ENCODE measurements at places on chromosomes 7 and 10. TPM values are rescaled to one million over a fixed set of nuclear protein-coding genes. Genes with fewer than 3 reads are reported as not detected.

DNA sequence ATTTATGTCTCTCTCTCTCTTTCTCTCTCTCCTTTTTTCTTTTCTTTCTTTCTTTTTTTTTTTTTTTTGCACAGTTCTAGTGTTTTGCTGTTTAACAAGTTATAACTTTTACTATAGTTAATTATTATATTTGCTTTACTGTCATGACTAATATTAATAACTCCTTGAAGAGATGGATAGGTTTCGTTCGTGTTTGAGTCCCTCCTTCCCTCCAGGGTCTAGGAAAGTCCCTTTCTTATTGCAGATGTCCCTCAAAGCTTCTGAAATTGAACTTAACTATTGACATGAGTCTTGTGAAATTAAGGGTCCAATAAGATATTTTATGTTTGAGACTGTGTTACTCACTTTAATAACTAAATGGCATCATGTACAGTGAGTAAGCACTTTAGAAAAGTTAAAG is 131.4 kb downstream of the PLXDC2 start:
- no peak for DNase-seq

GRCh38 chr7:114416129-114416990 is 1.7 kb downstream of the FOXP2 start:
- DNase-seq = no peak

DNA sequence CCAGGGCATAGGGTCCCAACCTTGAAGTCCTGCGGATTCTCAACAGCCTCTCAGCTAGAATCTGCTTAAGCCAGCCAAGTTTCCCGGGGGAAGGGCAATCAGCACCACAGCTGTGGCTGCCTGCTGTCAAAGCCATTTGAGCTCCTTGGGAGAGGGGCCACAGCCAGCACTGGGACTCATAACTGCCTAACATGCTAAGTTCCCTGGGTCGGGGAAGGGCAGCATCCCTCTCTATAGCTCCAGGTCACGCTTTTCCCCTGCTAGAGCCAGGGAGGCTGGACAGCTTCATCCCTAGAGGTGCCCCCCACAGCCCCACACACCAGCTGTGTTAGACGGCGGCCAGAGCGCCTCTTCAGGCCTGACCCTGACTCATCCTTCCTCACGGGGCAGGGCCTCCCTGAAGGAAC is 49.6 kb upstream of the PDE1C start:
- no peak for DNase-seq

DNA sequence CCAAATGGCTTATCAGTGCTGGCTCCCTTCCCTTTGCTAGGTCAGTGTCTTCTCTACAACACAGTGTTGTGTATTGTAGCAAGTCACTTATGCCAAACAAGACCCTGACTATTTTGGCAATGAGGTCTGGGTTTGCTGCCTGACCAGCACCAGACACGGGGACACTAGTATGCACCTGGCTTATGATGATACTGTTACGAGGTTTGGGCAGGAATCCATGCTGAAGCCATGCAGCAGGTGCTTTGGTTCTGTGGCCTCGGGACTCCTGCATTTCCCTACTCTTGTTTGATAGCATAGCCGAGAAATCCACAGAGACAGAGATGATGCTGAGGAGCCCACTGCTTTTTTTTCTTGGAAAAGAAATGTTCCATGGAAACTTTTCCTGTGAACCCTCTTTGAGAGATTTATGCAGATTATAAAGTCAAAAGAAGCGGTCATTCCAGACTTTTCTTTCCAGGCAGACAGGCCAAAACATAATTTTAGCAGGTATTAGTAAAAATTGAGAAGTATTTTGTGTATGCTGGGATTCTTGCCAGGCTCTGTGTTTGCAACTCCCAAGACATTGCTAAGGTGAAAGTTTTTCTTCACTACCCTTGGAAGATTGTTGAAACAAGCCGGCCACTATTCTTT is 291.1 kb downstream of the BBS9 start:
- no peak for DNase-seq

GRCh38 chr7:142878315-142878714 is 7.2 kb downstream of the TRPV6 start:
- no peak for DNase-seq

- no peak for DNase-seq
Observed at GRCh38 chr7:92732316-92733036, 103.9 kb downstream of the CDK6 start.

DNA sequence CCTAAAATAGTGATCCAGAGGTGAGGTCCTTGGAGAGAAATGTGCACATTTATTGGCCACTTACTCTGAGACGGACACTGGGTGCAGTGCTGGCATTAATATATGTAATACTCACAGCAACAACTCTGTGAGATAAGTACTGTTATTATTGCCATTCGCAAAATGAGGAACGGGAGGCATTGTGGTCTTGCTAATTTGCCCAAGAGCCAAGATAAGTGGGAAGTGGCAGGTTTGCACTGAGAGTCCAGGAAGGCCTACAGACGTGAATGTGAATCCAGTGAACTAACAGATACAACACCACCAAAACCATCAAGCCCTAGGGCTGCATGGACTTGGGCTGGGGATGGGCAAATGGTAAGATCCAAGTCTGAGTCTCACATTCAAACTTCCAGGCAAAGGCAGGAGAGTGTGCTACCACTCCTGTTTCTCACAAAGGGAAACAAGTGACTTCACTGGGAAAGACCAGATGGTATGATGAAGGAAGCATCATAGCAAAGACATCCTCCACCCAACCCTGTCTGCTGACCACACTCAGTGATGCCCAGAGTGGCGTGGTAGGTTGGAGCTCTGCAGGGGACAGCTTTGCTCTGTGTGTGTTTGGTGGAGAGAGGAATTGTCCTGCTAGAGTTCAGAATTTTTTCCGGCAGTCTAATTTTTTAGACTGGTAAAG is 19.2 kb downstream of the TMEM273 start:
- no peak for DNase-seq

DNA sequence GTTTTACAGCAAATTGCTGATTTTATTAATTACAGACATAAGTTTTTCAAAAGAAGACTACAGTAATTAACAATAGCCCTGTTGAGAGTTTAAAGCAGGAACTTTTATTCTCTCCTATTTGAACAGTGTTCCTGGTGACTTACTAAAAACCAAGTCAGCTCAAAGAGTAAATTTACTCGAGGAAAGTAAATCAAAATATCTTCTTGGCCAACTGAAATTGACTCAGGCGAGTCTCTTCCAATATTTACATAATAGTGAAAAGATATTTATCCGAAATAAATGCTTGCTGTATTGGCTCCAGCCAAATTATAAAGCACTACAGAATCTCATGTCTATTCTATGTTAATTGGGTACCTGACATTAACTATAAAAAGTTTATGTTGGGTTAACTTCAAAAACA is 13.2 kb downstream of the CYTH3 start:
- DNase-seq = no peak

- DNase-seq = no peak
Observed at GRCh38 chr7:68314208-68314607, 1284.1 kb upstream of the AUTS2 start.

GRCh38 chr7:77933394-77933793 is 134.8 kb downstream of the PHTF2 start:
- DNase-seq = no peak

DNA sequence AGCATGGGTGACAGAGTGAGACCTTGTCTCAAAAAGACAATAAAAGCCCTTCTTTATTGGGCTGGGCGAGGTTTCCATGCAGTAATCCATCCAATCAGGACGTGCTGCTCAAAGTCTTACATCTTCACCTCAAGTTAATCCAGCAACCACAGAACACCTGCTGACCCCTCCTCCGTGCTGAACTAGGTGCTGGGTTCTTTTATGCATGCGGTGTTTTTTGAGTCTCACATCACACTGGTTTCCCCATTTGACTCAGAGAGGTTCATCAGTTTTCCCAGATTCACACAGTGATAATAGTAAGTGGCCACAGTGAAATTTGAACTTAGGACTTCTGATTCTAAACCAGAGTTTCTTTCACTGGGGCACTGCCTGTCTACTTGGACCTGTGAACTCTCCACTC is 58.3 kb upstream of the GTF2I start:
- DNase-seq = no peak

- no peak for DNase-seq
Observed at GRCh38 chr10:78754269-78755062, 314.3 kb upstream of the ZMIZ1 start.

GRCh38 chr10:133400624-133401424 is 6.9 kb downstream of the MTG1 start:
- no peak for DNase-seq

- DNase-seq = no peak
Observed at GRCh38 chr10:69640196-69640980, 10.3 kb downstream of the FAM241B start.

DNA sequence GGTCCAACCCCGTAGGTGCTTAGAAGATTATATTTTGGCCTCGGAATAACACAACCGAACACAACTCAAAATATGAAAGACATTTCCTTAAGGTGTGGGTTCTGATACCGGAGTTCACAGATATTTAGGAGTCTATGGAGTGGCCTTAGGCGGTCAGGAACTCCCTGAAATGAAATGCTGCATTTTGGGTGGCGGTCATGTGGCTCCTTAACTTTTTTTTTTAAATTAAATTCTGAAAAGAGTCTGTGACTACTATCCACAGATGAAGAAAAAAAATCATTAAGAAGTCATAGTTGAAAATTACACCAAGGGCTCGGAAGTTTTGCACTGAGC is 290.9 kb upstream of the NFE2L3 start:
- no peak for DNase-seq

DNA sequence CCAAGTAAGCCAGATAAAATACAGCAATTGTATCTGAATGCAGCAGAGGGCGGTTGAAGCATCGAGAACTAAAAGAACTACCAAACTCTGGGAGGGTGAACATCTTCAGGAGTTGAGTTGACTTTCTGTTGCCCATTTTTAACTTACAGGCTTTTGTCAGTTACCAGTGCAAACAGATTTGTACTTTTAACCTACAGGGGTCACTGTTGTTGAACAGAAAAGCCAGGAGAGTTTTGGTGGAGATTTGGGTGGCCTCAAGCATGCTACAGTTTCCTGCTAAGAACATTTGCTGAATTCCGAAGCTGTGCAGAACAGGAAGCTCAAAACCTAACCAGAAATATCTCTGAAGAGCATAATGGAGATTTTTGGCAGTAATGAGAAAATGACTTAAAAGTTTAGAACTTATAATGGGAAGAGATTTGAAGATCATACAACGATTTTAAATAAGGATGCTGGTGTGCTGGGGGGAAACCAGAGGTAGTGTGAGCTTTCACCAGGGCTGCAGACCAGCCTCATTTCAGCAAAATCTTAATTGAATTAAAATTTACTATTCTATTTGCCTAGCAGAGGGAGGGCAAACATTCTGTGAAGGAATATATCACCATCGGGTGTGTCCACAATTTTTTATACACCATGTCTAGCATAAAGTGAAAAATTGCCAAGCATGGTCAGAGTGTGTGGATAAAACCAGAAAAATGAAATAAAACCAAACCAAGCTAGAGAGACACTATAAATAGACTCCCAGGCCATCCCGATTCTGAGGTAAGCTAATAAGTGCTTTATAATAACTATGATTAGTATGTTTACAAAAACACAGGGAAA is 208.6 kb upstream of the CCDC6 start:
- DNase-seq = no peak

GRCh38 chr10:6840766-6841165 is 260.7 kb upstream of the PRKCQ start:
- no peak for DNase-seq

- DNase-seq = no peak
Observed at GRCh38 chr10:18456984-18457383, 194.4 kb downstream of the NSUN6 start.

GRCh38 chr10:75021379-75022249 is 89.8 kb upstream of the SAMD8 start:
- DNase-seq = no peak

DNA sequence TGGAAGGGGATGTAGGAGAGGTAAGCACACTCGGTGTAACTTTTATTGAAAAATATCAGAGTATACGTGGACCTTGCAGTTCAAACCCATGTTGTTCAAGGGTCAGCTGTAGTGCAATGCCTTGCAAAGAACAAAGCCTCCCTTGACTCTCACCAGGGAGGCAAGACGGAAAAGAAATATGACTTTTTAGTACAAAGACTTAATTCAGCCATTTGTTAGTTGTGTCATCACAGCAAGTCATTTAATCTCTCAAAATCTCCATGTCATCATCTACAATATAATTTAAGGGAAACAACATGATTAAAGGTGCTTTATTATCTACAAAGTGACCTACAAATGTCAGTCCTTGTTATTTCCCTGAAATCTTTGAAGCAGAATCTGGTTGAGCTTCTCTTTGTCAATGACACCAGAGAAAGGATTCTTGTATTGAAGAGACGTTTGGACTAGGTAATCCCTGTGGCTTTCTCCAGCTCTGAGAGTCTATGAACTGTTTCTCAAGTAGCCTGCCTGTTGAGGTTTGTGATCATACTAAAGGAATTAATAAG is 502.8 kb downstream of the REEP3 start:
- no peak for DNase-seq

DNA sequence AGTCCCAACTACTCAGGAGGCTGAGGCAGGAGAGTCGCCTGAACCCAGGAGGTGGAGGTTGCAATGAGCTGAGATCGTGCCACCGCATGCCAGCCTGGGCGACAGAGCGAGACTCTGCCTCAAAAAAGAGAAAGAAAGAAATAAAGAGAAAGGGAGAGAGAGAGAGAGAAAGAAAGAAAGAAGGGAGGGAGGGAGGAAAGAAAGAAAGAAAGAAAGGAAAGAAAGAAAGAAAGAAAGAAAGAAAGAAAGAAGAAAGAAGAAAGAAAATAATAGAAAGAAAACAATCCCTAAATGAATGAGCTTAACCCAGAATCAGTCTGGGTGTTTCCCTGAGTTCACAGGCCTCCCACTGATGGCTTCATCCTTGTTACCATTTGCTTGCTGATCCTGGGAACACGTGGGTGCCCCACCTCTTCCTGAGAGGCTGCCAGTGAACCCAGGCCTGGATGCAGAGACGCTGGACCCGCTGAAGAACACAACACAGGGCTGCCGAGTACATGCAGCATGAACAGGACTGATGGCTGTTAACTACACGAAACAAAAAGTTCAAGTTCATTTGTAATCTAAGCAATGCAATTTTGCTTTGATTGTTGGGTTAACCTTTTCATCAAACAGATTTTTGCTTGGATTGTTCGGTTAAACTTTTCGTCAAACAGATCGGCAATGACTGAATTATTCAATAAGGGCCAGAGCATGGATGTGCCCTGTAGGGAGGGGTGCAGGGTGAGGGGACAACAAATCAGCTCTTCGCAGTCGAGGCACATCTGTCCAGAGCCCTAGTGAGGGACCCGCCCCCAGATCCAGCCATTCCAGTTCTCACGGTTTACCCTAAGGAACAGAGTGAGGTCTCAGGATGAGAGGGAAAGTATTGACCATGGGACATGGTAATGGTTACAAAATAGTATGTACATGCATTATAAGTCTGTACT is 11.5 kb downstream of the NPFFR1 start:
- no peak for DNase-seq

GRCh38 chr7:5248201-5248885 is 34.4 kb upstream of the SLC29A4 start:
- peak; percentile 62 for DNase-seq

The PRRT4 gene
- total RNA-seq = 1.4 TPM

The CAMK2B gene
- 1.5 TPM for total RNA-seq

The TRPV5 gene
- total RNA-seq = 0.26 TPM

The SPDYE2 gene
- 0.16 TPM for total RNA-seq

The DLG5 gene
- total RNA-seq = 30.3 TPM

The IKZF1 gene
- 7.8 TPM for total RNA-seq

The RARRES2 gene
- total RNA-seq = 86.2 TPM

The ZNF735 gene
- total RNA-seq = not detected

The SFMBT2 gene
- 30.9 TPM for total RNA-seq

Data from urinary bladder (tissue), 4 donors.